Stimulated activated CD4-positive, alpha-beta T cell treated with anti-CD3 and anti-CD28 coated beads, Interleukin-4, amount 100 ng/mL, for 48 hours (primary cell): ENCODE measurements at places on chromosomes 3 and 15.

DNA sequence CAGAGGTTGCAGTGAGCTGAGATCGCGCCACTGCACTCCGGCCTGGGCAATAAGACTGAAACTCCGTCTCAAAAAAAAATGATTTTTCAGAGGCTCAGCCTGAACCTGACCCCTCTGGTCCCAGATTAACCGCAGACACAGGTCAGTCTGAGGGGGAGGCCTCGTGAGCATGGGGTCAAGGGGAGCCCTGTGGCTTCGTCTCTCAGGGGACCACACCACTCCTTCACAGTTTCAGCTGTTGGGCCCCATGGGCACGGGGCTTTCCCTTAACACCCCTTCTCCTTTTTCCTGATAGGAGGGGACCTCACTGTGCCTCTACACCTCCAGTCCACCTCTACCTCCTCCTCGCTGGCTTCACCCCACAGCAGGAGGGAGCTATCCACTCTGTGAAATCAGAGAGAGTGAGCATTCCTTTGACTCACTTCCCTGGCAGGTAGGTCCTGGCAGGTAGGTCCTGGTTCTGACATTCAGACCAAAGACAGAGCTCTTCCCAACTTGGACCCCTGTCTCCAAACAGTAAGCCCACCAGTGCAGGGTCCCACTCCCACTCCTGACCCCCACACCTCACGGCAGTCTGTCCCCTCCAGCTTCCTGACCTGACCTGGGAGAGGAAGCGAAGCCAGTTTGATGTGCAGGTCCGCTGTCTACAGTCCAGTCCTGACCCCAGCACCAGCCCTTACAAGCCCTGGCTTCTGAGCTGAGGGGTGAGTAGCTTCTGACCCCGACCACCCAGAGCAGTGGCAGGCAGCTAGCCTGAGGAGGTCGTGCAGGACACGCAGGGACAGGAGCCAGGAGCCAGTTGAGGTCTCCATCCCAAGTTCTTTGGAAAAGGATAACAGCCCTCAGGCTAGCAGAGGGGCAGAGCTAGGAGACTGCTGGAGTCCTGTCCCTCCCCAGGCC lies 9.0 kb downstream of the RRP9 start:
- no peak for DNase-seq

DNA sequence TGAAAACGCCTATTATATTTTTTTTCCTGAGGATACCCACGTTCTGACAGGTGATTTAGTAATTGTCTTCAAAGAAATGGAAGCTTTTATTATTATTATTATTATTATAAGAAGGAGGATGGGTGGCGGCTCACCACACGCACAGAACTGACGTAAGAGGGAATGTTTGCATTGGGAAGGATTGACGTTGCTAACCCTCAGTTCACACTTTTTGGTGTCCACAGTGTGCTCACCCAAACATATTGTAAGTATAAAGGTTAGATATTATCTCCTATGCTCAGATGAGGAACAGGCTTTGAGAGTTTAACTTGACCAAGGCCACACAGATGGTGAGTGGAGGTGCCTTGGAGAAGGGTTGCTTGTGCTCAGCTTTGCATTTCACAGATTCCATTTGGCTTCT lies 533.5 kb upstream of the TBL1XR1 start:
- DNase-seq: no peak

DNA sequence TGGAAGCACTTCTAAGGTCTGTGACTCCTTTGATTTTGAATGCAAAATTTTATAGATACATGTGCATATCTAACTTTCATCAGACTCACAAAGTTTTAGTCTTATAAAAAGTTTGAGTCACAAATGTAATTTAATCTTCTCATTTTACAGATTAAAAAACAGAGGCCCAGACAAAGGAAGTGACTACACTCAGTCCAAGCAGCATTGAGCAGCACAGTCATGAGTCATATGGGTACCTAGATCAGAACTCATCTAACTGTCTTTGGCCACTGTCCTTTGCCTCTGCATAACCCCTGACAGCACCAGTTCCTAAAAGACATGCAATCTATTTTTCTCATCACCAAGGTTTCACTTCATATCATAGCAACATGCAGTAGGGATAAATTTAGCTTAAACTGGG lies 210.7 kb upstream of the KCNH8 start:
- no peak for DNase-seq

DNA sequence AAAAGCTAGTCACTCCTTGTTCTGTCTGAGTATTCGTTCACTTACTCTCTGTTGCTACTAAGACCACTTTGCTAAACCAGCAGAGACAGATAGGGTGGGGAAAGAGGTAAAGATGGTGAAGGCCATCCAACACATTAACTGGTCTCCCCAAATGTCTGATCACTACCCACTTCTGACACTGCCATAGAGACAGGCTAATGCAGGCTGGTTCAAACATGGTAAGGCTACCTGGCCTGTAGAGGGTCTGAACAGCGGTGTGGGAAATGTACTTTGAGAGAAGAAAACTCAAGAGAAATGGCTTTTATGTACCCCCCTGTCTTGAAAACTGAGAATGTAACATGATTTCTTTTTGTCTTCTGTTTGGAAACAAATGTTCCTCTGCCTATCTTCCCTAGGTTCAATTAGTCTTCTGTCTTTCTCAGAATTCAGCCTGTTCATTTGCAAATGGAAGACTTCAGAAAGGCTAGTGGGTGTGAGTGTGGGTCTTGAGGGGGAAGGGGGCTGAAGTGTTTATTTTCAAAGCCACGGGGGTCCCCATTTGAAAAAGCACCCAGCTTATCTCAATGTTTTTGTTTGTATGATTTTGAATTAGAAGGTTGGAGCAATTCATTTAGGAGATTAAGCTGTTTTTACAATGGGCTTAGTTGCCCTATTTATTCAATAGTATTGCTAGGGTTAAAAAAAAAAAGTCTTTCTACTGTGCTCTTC lies 15.8 kb downstream of the ALDH1A2 start:
- DNase-seq: no peak

DNA sequence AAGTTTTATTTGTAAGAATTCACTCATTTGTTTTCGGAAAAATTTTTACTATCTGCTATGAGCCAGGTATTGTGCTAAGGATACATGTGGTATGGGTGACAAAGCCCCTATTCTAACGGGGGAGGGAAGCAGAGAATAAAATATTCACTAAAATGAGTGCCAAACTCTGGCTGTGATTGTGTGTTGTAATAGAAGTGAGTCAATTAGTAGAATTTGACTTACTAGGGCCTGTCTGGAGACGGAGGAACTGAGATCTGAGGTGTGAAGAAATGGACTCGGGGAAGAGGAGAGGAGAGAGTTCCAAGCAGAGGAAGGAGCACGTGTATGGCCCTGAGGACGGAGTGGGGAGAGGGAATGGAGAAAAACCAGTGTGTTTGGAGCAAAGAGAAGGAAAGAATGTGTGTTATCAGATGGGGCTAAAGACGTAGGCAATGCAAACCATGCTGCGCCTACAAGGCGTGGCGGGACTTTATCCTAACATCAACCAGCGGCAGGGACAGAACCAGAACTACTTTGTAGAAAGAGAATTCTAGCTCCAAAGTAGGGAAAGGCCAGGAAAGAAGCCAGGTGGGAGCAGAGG lies 89.1 kb downstream of the OSBPL10 start:
- DNase-seq: no peak

DNA sequence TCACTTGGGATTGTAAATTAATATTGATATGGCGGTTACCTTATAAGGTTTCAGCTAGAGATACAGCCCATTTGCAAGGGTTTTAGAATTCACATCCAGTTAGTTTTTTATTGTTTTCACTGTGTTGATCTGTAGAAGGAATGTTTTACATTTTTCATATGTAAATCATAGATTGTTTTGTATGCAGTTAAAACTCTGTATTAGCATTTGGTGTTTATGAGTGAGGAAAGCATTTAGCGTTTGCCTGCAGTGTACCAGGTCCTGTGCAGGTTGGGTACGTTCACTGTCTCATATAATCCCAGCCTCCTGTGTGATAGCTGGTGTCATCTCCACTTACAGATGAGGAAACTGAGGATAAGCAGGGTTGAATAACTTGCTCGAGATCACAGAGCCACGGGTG lies 23.8 kb downstream of the MAP6D1 start:
- no peak for DNase-seq

DNA sequence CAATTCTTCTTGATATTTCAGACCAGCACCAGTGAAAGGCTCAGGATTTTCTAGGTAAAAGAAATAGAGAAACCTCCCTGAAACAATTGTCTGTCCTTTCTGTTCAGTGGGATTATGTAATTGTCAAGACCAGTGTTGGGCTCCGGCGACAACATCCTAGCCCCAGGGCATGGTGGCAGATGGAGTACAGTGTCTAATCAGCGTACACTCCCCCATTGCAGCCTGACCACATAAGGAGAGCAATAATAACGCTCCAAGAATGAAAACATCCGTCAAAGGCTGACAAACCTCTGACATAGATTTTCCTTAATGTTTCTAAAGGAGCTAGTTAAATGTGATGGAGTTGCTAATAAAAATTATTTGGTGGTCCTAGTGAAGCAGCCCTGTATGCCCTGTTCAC lies 144.6 kb downstream of the EBLN2 start:
- no peak for DNase-seq

DNA sequence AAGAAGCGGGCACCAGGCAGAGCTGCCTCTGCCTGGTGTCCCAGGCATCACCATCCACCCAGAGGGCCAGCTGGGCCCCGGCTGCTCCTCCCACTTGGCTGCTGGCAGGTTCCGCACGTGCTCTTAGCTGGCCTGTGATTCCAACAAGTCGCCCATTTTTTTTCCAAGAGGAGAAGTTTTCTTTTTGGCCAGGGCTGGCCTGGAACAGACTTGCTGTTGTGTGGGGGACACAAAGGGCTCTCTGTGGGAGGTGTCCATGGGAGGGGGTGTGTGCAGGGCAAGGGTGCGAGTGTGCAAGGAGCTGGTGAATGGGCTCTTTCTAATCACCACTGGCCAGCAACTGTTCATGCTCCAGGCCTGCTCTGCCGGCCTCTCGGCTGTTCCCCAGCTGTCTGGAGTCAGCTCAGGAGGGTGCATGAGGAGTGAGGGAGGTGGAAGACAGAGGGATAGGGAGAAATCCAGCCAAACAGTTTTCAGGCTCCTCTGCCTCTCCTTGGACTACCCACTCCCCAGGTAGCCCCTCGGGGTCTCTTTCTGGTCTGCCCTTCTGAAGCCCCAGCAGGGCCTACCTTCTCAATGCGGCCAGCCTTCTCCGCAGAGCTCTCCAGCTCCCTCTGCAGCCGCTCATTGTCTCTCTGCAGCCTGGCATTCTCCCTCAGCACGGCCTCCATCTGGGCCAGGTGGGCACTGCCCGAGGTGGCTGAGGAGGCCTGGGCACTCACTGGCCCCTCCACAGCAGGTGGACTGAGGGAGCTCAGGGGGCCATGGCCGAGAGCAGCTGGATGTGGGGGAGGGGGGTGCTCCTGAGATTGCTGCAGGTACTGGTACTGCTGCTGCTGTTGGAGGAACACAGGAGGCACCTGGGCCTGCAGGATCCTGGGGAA lies 7.1 kb downstream of the AMOTL2 start:
- DNase-seq: no peak

DNA sequence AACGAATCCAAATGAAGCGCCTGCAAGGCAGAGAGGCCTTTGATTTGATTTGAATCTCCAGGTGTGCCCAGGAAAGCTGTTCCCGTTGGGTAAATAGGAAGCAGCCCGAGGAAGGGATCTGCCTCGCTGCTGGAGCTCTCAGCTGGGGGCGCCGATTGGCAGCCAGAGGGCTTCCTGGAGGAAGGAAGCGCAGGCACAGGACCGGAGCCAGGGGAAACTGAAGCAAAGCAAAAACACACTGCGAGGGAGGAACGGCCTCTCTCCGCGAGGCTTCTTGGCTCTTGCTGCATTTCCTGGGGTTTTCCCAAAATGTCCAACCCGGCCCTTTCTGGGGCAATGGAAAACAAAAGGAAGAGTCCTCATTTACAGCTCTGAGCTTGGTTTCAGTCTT lies 80.3 kb downstream of the TMEM266 start:
- DNase-seq: no peak

DNA sequence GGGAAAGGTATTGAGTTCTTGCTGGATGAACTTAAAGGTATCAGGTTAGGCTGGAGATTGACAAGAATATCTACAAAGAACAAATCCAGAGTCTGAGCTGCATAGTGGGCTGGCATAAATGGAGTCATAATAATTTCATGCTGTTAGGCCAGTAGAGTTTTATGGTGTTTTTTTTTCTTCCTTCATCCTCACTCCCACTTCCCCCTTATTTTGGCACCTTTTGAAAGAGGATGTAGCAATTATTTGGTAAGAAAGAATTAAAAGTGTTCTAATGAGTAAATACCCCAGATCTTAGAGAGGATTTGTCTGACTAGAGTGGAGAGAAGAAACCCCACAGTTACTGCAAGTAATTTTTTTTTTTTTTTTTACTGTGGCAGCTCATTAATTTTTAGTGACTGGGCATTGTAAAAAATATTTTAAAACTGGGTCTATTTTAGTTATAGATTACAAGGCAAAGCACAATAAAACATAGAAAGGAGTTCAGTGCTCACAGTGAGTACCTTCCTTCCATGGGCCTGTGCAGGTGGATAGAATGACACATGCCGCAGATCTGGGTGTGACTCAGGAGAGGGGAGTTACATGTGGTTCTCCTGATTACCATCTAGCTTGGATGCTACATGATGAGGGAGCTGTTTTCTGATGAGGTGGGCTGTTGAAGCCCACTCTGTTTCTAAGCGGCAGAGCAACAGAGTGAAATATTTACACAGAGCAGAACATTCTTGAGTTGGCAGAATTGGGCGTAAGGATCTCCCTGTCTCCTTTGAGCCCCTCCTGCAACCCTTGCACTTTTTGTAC lies 5.3 kb downstream of the EDEM1 start:
- DNase-seq: no peak

GRCh38 chr15:80211976-80212375 lies 40.0 kb downstream of the CTXND1 start:
- no peak for DNase-seq

- DNase-seq: no peak
Measured at GRCh38 chr15:47822048-47822447, 104.7 kb downstream of the SEMA6D start.

GRCh38 chr15:67849538-67849937 lies 9.7 kb upstream of the RNU6-1 start:
- DNase-seq: no peak

- no peak for DNase-seq
Measured at GRCh38 chr3:170982733-170983132, 43.8 kb downstream of the SLC2A2 start.

- no peak for DNase-seq
Measured at GRCh38 chr3:109021556-109021955, 67.9 kb upstream of the GUCA1C start.

GRCh38 chr3:13715961-13716360 lies 163.9 kb downstream of the WNT7A start:
- DNase-seq: no peak

GRCh38 chr3:130558366-130558765 lies 41.4 kb downstream of the COL6A6 start:
- DNase-seq: no peak

DNA sequence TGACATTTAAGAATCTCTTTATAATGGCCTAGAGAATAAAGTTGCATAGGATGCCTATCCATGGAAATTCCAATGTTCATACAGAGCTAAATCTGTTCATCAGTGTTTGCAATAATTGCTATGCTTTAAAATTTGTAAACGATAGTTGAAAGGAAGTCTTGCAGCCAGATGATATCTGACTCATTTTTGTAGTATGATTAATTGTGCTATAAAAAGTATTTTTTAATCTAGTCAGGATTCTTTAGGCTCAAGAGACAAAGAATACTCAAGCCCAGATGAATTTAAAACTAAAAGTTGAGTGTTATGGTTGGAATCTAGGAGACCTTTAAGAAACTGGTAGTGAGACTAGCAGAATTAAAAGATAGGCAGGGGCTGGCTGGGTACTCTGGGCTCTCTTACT lies 50.5 kb downstream of the SUCNR1 start:
- DNase-seq: no peak
